ENCODE measurements at places on chromosomes 4 and X.

DNA sequence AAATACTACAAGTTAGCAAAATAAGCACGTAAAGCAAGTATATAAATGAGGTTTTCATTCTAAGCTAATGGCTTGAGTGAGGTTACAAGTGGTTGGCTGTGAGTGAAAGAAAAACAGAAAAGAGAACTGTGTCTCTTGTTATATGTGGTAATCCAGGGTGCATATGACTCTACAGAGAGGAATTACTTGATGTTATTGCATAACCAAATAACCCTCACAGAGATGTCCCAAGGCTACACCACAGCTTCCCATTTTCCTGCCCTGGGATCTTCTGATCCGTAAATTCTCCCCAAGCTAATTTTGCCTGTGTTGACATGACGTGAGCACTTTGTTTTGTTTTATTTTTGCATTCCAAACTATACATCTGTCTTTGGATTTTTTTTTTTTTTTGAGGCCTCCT lies 470.0 kb upstream of the INTU start:
- peak; percentile 60 for DNase-seq

DNA sequence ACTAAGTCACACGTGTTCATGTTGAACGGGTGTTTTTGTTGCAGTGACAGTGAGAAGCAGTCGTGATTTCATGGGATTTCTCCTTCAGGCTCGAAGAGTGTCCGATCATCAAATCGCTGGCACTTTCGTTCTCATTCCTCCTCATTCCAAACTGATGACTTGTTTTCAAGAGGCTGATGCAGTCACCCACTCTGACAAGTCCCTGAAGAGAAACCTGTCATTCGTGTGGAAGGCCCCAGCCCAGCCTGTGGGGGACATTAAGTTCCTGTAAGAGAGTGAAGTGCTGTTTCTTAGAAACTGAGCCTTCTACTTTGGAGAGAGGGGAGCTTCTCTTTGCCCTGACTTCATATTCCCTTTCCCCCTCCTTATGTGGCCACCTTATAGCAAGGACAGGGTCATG lies 8.0 kb downstream of the REELD1 start:
- DNase-seq: no peak

- no peak for DNase-seq
Observed at GRCh38 chr4:13988353-13989305, 361.1 kb upstream of the BOD1L1 start.

DNA sequence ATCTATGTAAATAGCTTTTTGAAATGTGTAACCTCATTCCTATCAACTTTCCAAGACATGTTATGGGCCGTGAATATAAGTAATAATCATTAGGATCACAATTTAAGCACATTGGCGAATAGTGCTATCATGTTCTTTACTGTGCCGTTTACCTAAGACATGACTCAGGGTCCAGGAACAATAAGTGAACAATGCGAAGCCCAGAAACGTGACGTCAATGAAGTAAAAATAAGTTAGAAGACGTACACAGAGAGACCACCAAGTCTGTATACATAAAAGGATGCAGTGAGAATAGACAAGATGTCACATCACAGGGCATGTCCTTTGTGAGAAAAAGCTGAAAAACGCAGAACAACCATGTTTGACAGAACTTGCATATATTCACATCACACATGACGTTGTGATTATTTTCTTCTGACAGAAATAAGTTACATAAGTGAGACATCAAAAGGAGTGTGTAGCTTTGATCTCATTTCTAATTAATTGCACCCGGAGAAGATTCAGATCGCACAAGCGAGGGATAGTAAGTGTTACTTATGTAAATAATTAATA lies 49.4 kb upstream of the FAT1 start:
- DNase-seq: no peak

DNA sequence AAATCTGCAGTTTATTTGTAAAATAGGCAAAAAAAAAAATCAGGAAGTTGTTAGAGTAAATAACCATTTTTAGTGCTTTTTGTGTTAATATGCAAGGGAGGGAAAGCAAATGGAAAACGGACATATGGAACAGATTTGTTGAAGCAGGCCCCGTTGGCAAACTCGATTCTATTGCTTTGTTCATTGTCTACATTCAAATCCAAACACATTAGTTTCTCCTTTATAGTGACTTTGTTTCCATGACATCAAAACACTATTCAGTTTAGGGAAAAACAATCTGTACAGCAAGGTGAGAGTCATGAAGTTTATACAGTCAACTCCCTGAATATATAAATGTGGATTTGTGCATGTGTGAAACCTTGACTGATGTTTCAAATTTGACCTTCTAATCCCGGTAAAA lies 142.2 kb downstream of the FAM47A start:
- no peak for DNase-seq

- DNase-seq: no peak
Observed at GRCh38 chr4:69653147-69653546, at the start of gene UGT2A1. Gene UGT2A1, minus strand, starts transcription at chr4:69653247. Its CDS starts 5,603 bp downstream, at chr4:69647644.

DNA sequence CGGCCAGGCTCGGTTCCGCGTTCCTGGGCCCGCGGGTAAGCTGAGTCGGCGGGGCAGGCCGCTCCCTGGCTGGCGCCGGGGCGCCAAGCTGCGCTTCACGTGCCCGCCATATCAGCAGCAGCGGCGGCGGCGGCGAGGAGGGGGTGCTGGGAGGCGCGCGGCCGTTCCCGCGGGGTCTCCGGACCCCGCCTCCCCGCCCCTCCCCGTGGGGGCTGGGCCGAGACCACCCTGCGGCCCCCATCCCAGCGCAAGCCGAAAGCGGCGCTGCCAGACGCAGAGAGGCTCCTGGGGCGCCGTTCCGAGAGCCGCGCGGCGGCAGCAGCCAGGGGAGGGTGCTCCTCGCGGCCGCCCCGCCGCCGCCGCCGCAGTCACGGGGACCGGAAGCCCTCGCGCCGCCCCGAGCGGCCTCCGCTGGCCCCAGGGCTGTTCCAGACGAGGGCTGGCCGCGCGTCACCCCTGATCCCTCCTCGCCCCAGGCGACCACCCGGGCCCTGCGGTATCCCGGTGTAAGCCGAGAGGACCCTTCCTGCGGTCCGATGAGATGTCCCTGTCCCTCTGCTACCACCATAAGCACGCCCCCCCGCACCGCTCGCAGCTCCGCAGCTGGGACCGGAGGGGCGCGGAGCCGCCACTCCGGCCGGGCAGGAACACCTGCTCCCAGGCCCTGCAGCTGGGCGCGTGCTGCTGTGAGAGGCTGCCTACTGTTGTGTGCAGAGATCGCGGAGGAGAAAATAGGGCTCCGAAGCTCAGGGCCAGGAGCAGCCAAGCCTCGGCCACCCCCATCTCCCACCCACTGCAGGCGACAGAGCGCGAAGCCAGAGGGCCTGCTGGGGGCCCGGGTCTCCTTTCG lies 7.5 kb upstream of the BCOR start:
- no peak for DNase-seq

DNA sequence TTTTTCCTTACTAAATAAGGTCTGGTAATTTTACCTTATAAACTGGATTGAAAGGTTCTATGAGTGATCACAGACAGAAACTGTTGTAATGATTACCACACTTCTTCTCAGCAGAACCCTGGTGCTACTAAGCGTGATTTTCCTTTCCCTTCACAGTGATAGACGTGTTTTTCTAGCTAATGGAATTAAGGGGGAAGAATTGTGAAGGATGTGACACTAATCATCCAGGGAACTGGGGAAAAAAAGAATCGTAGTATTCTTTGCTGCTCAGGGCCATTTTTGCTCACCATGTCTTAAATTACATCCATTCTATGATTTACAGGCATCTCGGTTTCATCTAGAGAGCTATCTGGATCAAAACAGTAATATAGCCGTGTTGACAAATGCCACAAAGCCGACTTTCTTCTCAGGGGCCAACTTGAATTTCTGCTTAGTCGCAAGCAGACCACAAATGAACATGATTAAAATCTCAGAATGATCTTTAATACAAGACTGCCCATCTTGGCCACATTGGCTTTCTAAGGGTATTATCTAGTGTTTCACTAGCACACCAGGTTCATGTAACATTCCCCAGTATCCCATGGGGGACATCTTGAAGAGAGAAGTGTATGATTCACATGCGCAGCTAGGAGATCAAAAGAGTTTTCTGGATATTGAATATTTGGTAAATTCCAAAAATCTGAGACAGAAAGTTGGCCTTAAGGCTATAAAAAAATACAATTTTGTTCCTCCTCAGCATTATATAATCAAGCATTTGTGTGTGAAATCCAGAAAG lies 154.0 kb downstream of the UGT8 start:
- no peak for DNase-seq

- DNase-seq: no peak
Observed at GRCh38 chr4:55939421-55939820, 9.3 kb upstream of the CEP135 start.

DNA sequence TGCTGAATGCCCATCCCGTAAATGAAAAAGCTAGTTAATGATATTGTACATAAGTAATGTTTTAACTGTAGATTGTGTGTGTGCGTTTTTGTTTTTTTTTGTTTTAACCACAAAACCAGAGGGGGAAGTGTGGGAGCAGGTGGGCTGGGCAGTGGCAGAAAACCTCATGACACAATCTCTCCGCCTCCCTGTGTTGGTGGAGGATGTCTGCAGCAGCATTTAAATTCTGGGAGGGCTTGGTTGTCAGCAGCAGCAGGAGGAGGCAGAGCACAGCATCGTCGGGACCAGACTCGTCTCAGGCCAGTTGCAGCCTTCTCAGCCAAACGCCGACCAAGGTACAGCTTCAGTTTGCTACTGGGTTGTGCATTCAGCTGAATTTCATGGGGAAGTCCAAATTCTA lies at the start of gene SPP1:
Gene SPP1 (plus strand): TSS at position 249 of the 400 bp plus-strand sequence. CDS start 1,182 bp downstream, outside the sequence.
- peak; percentile 65 for DNase-seq

GRCh38 chrX:44106864-44107263 lies 133.7 kb upstream of the NDP start:
- DNase-seq: no peak

DNA sequence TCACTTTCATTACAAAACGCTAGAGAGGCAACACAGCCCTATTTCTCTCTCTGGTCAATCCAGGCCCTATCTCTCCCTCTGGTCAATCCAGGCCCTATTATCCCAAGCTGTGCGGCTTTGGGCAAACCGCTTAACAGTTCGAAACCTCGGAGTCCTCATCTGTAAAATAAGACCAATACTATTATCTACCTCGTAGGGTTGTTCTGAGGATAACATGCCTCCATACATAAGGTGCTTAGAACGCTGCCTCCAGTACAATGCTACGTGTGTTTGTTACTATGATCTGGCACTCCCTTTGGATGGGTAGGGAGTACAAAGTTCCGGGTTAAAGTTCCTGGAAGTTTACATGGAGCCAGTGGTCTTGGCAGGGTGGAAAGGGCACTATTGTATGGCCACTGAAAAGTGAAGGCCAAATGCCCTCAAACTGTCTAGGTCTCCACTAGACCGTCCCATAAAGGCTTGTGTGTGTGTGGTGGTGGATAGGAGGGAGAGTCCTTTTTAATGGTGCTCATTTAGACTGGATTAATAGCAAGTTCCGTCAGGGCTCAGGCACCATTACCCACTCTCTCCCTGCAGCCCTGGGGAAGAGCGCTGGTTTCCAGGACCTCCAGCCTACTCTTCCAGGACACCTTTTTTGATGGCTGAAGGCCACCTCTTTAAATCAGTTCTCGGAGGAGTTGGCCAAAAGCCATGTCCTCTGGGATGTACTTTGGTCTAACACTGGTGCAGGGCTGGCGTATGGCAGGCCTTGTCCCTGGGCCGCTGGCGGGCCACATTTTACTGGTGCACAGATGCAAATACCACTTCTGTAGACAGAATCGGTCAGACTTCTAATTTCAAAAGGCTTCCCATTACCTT lies 75.6 kb upstream of the BCOR start:
- no peak for DNase-seq

GRCh38 chr4:79177388-79177787 lies 148.5 kb downstream of the NAA11 start:
- no peak for DNase-seq

Measured in AML-193 (cell line).